Mesendoderm (in vitro differentiated cells): ENCODE measurements at places on chromosomes 16 and 17.
A peak's percentile ranks its signal among the peaks of the same experiment; 100 is the strongest.

DNA sequence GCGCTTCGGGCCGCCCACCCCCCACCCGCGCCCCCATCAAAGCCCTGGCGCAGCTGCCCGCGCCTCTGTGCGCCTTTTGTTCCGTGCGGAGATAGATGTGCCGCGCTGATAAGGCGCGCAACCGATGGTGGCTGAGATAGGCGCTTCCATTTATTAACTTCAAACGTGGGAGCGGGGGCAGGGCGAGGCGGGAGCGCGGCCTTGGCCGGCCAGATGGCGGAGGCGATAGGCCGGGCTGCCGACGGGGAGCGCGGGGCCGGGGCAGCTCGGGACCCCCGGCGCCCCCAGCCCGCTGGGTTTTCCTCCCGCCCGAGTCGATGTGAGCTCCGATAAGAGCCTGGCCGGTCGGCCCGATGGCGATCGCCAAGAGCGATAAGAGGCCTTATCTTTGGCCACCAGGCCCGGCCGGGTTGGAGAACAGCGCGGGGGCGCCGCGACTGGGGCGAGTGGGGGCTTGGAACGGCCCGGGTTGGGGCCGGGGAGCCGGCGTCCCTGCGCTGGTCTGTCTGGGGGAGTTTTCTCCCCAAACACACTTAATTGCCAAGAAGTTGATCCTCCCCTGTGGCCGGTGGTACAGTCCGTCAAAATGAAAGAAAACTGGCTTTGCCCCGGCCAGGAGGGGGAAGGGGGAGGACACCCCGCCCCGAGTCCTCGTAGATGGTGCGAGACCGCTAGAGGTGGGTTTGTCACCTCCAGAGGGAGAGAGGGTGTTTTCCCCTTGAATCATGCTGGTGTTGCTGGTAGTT is 2.7 kb downstream of the ZFPM1 start:
- no peaks in the 10 kb centered on the region for H3K36me3 ChIP-seq
- no peak overlapping the region for H3K27ac ChIP-seq
- DNase-seq: peak; percentile 82
- H3K27me3 ChIP-seq: no peaks in the 10 kb centered on the region
- peaks cover 8% of the 10 kb centered on the region for H3K4me1 ChIP-seq
- H3K4me3 ChIP-seq: no peak overlapping the region

GRCh38 chr16:81888520-81889394 is 109.7 kb downstream of the PLCG2 start:
- H3K27me3 ChIP-seq: no peaks in the 10 kb centered on the region
- no peak overlapping the region for H3K27ac ChIP-seq
- no peaks in the 10 kb centered on the region for H3K36me3 ChIP-seq
- no peak overlapping the region for H3K4me3 ChIP-seq
- no peaks in the 10 kb centered on the region for H3K4me1 ChIP-seq

DNA sequence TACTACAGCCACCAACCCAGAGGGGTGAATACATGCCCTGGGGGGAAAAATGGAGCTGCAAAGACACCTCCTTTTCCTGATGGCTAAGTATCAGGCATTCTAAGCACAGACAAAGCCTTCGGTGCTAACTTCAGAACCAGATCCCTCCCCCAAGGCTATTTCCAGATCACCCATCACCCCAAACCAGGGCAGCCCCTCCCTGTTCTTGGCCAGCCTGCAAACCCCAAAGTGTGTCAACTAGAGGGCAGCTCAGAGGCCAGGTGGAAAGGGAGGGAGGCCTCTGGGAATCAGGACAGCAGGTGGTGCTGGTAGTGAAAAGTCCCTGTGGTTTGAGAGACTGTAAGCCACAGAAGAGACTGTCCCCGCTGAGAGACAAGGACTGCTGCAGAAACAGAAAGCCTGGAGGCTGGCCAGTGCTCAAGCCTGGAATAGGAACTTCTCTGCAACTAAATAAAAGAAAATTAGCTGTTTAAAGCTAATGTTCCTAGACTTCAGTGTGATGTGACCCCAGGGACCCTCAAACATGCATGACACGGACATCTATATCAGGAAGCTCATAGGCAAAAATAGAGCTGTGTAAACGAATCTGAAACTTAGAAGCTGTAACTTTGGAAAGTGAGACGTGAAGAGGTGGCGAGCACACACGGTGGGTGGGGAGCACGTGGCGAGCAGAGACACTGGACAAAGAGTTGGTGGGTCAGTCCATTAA is 9.1 kb downstream of the TUBG1 start:
- no peaks in the 10 kb centered on the region for H3K27me3 ChIP-seq
- peak; percentile 87 for DNase-seq
- H3K36me3 ChIP-seq: peaks cover 13% of the 10 kb centered on the region
- no peak overlapping the region for H3K27ac ChIP-seq
- H3K4me1 ChIP-seq: no peaks in the 10 kb centered on the region
- no peak overlapping the region for H3K4me3 ChIP-seq

DNA sequence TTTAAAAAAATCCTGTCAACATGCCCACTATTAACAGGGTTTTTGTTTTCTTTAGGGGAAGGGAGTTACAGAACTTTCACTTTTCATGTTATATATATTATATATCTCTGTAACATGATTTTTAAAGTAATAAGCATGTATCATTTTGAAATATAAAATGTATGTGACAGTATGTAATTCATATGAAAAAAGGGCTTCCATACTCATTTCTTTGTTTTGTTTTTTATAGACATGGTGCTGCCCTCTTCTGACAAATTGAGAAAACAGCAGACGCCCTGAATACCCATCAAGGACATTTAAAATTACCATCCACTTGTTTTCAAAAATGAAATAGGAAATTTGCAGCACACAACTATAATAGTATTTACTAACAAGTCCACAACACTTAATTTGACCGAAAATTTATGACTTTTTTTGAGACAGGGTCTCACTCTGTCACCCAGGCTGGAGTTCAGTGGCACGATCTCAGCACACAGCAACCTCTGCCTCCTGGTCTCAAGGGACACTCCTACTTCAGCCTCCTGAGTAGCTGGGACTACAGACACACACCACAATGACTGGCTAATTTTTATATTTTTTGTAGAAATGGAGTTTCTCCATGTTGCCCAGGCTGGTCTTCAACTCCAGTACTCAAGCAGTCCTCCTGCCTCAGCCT is 30.4 kb downstream of the CFDP1 start:
- DNase-seq: peak; percentile 43
- H3K27me3 ChIP-seq: no peaks in the 10 kb centered on the region
- no peak overlapping the region for H3K4me3 ChIP-seq
- no peaks in the 10 kb centered on the region for H3K4me1 ChIP-seq
- H3K27ac ChIP-seq: no peak overlapping the region

DNA sequence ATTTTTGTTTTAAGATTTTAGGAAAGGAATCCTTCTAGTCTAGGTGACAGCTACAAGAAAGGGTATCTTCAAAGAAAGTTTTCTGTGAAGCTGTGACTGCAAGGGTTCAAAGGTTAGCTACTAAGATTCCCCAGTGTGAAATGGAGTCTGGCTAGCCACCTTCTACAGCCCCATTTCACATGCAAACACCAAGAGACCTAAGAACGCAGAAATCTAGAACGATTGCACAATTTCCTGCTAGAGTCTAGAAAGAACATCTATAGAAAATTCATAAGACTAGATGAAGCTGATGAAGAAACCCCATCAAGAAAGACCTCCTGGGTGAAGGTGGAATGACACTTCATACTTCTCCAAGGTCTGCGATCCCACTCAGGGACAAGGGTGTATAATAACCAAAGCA is 77.1 kb downstream of the STX8 start:
- H3K27ac ChIP-seq: no peak overlapping the region
- H3K4me1 ChIP-seq: no peaks in the 10 kb centered on the region
- no peak overlapping the region for H3K4me3 ChIP-seq
- no peaks in the 10 kb centered on the region for H3K36me3 ChIP-seq
- no peaks in the 10 kb centered on the region for H3K27me3 ChIP-seq

- no peaks in the 10 kb centered on the region for H3K4me1 ChIP-seq
- peaks cover 5% of the 10 kb centered on the region for H3K36me3 ChIP-seq
- H3K4me3 ChIP-seq: no peak overlapping the region
- no peak for DNase-seq
- H3K27me3 ChIP-seq: no peaks in the 10 kb centered on the region
These were observed 6.8 kb downstream of the MFSD11 start for GRCh38 chr17:76744747-76745146.

DNA sequence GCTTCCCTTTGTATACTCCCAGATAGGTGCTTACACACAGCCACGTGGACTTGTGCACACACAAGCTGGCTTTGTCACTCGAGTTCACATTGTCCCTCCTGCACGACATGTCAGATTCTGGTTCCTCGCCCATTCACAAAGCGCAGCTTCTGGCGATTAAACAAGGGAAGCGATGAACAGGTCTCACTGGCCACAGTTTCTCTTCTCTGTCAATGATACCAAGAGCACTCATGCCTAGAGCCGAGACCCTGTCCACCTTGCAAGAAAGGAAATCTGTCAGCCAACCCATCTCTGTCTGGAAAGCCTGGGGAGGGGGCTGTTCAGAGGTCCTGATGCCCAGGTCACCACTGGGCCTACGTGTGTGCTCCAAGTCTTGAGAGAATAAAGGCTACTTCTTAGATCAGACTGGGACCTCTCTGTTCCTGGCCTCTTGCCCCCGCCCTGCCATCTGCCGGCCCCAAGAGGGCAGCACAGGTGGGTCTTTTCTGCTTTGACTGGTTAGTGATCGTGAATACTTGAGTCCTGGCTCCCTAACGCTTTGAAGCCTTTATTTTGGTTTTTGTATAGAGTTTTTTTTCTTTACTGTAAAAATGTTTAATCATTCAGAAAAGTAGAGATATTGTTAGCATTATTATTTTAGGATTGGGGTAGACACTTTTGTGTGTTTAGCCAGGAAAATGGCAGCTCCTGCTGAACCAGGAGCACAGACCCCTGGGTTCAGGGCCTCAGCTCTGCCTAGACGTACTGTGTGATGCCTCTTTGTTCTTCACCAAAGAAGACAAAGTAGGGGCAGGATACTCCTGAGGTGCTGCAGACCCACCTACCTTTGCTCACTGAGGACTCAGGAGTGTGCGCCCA is 104.7 kb downstream of the MRM1 start:
- H3K36me3 ChIP-seq: no peaks in the 10 kb centered on the region
- peak; percentile 72 for DNase-seq
- no peaks in the 10 kb centered on the region for H3K4me1 ChIP-seq
- H3K27ac ChIP-seq: no peak overlapping the region
- H3K27me3 ChIP-seq: peaks cover 2% of the 10 kb centered on the region

- peak overlapping the region; percentile 66 for H3K4me3 ChIP-seq
- DNase-seq: peak; percentile 74
These were observed 508 bp downstream of the FLCN start for GRCh38 chr17:17236295-17237025.

DNA sequence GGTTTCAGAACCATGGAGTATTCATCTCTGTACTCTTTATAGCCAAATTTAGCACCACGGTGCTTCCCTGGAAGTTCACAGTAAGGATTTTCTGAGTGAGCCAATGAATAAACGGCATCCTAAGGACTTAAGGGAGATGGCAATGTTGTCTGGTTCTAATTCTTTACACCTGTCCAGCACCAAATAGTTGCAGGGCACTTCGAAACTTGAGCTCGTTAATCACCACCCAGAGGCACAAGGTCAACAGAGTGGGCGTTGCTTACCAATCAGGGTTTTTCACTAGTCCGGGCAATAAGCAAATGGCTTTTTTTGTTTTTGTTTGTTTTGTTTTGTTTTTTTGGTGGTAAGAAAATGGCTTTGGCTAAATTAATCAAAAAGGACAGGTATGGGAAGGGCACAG is 28.2 kb upstream of the TMEM220 start:
- no peak overlapping the region for H3K4me3 ChIP-seq
- no peak for DNase-seq
- H3K36me3 ChIP-seq: no peaks in the 10 kb centered on the region
- peaks cover 7% of the 10 kb centered on the region for H3K4me1 ChIP-seq

DNA sequence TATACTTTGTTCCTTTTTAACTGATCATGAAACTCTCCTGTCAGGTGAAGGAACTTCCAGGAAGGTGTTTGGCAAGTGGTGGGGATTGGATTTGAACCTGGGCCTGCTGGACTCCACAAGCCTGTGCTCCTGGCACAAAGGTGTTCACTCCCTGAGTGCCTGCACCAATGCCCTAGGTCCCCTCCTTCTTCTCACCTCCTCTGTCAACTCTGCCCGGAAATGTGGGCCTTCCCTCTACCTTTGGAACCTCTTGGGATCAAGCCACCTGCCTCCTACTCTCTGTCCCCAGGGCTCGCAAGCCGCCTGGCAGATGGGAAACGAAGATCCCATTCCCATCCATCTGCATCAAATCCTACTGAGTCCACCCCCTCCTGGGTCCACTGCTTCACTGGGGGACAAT is 40.0 kb downstream of the RTN4RL1 start:
- H3K27me3 ChIP-seq: no peaks in the 10 kb centered on the region
- H3K27ac ChIP-seq: no peak overlapping the region
- H3K4me1 ChIP-seq: peaks cover 8% of the 10 kb centered on the region
- H3K36me3 ChIP-seq: no peaks in the 10 kb centered on the region

DNA sequence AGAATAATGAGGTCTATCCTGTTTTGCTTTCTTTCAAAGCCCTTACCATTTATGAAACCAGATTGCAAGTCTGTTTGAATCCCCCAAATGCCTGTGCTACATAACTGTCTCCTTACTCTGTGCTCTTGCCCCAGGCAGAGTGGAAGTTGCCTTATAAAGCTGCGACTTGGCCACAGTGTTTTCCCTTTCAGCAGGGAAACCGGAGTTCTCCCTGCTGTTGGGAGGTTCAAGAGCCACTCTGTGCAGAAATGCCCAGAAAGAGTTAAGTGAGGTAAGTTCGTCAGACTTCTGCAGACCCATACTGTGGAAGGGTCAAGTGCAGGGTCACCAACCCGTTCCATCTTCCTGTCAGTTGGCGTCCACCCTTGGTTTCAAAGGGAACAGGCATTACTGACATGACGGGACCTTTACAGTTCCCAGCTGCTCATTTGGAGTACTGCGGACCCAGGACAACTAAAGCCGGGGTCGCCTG is 508.9 kb downstream of the WWOX start:
- no peaks in the 10 kb centered on the region for H3K27me3 ChIP-seq
- no peaks in the 10 kb centered on the region for H3K36me3 ChIP-seq
- peak; percentile 27 for DNase-seq
- no peak overlapping the region for H3K4me3 ChIP-seq

DNA sequence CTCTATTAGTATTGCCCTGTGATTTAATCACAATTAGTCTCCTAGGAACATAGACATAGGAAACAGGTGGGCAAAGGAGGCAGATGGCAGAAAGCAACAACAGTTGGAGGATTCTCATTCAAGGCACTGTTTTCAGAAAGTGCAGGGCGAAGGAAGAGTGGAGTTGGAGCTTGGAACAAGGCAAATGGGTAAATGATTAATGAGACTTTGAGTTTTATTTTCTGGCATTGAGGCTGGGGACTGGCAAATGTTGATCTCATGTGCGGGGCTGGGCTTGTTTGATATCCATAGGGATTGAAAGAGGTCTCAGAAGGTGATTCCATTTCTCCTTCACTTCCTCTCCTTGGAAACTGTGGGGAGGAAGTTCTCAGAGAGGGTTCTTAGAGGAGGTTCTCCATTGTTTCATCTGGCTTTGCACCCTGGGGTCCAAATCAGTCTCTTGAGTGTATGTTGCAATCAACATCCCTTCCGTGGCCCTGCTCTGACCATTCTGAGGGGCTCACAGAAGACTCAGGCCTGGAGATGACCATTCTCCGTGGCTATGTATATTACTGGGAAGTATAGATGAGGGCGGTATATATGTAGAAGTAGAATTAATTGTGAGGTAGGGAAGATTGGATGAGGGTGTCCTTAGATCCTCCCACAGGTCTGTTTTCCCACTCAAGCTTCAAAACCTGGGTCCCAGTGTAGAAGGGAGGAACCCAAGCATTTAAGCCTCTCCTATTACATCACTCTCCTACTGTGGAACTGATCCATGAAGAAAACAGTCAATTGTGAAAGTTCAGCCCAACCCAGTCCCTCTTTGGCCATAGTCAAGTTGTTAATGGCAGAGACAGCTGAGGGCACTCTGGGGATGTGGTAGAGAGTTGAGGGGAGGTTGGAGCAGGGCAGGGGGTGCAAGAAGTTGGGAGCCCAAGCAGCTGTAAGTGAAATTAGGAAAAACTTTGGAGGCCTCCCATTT is 36.5 kb upstream of the SRSF1 start:
- H3K4me3 ChIP-seq: no peak overlapping the region
- H3K4me1 ChIP-seq: peaks cover 4% of the 10 kb centered on the region
- no peak overlapping the region for H3K27ac ChIP-seq
- DNase-seq: no peak
